ENCODE measurements at places on chromosomes 3 and 15. TPM values are rescaled to one million over a fixed set of nuclear protein-coding genes. Genes with fewer than 3 reads are reported as not detected.

The CFAP20DC gene
- polyA plus RNA-seq: not detected

DNA sequence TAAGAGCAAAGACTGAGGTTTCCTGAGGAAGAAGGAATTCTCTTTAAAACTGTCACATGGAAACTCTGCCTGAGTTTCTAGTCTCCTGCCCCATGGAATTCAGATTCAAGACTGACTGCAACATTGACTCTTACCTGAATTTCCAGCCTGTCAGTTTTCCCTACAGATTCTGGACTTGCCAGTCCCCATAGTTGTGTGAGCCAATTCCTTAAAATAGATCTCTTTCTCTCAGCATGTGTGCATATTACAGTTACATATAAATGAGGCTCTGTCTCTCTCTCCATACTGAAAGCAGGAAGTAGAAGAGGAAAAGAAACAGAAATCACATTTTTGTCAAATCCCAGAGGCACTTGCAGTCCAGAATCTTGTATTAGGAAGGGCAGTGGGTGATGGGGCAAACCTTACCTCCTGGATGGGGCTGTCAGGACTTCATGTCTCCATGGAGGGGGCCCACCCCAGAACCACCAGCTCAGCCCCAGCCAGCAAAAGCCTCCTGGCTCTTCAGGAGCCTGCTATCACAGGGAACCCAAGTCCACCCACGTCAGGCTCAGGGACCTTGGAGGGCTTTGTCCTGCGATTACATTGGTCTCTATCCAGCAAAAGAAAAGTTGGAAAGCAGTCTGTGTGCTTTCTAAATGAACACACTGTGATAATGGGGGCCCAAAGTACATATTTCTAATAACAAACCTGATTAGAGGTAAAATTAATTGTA lies 18.8 kb upstream of the GOLGA8J start:
- DNase-seq: no peak

GRCh38 chr3:165359005-165359404 lies 162.8 kb upstream of the SLITRK3 start:
- DNase-seq: no peak

The DLG1 gene
- 42.5 TPM for polyA plus RNA-seq

The C3orf20 gene
- polyA plus RNA-seq: not detected

GRCh38 chr3:81962396-81962795 lies 201.0 kb upstream of the GBE1 start:
- no peak for DNase-seq

- DNase-seq: no peak
These were observed 2.0 kb downstream of the GALNT15 start for GRCh38 chr3:16176391-16177030.

Measured in heart right ventricle (tissue), 16 donors.